ENCODE measurements at places on chromosomes 2 and 18.

DNA sequence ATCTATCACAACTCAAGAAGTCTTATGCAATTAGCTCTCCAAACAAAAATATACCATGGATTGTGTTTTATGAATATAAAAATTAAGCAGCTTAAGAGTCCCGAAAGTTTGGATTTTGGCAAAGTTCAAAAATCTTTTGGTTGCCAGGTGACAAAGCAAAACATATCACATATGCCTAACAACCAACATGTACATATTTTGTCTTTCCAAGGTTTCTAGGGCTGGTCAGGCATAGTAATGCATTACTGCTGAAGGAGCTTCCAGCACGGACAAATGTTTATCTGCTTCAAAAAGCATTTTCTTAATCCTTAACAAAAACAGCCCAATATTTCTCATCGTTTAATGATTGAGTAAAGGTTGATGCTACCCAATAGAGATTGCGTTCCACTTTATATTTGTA lies 1327.1 kb upstream of the ZEB2 start:
- DNase-seq: no peak

DNA sequence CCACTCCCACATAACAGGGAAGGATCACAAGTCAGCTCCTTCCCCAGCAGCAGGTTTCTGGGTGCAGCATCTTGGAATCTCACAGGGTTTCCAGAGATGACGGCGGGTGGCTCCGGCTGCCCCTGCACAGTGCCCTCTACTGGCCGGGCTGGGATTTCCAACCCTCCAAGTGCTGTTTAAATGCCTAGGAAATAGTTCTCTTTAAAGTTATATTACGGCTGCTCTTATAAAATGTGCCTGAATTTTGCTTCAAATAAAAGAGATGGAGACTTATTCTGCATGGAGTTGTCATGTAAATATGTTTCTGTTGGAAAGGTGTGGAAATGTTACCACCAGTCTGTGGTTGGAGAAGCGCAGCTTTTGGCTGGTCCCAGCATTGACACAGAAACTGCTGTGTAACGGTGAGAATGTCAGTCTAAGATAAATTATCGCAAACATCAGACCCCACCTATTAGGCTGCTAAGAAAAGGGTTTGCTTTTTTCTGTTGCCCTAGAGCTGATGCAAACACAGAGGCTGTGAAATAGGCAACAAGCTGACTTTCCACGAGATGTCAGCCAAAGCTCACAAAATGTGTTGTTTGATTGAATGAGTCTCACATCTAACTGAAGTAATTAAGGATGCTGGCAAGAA lies 3.3 kb upstream of the HJURP start:
- DNase-seq: no peak

DNA sequence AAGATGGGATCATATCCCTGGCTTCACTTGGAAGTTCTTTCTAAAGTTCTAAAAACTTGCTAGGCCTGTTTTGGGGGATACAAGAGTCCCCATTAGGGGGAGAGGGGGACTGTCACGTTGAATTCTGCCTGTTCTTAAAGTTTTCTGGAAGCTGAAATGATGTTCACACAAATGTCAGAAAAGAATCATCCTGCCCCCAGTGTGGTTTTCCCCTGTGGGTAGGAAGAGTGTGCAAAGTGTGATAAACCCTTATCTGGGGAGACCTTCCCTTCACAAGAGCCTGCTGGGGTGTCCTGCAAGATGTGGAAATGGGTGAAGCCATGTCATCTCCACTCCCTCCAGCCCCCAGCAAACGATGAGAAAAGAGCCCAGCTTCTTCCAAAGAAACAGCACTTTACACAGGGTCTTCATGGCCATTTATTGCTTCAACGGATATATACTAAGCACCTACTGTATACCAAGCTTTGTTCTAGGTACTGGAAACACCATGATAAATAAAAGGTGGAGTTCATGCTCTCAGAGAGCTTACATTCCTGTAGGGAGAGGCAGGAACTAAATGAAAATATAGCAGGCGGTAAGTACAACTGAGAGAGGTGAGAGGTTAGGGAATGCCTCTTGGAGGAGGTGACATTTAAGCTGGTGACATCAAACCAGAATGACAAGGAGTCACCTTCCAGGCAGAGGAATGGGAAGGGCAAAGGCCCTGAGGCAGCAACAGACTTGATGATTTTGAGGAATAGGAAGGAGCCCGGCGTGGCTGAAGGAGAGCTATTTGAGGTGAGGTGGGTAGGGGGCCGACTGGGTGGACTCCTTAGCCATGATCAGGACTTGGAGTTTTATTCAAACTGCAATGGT lies 1.6 kb downstream of the MFSD2B start:
- DNase-seq: no peak

DNA sequence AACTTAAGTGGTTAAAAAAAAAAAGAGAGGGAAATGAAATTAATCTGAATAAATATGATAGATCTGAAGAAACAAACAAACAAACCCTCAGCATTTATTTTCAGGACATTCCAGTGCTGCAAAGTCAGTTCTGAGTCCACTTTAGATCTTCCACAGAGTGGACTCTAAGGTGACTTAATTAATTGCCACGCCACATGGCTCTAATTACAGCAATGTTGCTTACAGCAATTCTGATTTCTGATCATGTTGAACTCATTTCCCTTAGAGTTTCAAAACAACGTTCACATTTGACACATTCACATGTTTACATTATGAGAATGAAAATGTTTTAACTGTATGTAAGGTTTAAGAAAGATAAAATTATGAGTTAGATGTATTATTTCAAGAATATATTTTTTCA lies 38.6 kb upstream of the RASGRP3 start:
- no peak for DNase-seq

- DNase-seq: no peak
Measured at GRCh38 chr2:168469281-168469988, 13.4 kb downstream of the CERS6 start.

DNA sequence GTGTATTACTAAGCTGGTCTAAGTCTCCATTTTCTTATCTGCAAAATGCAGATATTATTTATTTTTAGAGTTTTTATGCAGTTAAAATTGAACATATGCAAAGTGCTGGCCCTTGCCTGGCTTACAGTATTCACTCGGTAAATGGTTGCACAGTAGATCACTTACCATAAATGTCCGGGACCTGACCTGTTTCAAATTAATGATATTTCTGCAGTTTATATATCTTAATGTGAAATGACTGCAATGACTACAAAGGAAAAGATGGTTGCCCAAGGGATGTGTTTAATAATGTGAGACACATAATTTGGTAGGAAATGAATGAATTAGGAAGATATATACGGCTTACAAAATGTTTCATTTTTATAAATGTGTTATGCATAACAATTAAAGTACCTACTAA lies 37.1 kb downstream of the LRRC30 start:
- no peak for DNase-seq

DNA sequence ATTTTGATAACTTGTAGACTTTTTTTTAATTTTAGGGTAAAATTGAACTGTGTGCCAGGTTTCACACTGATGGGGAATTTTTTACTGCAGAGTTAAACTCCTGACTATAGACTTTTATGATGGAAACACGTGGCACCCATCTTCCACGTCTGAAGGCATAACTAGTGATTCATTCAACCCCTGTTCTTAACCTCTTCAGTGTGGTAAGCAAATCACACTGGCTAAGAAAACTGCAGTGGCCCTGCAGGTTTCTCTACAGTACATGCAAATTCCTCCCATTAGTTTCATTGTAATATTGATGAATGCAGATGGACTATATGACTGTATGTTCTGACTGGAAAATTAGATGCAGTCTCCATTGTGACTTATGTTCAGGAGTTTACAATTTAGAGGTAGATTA lies 47.2 kb downstream of the SMAD4 start:
- DNase-seq: no peak

GRCh38 chr2:223467196-223467595 lies 135.0 kb downstream of the SCG2 start:
- no peak for DNase-seq

DNA sequence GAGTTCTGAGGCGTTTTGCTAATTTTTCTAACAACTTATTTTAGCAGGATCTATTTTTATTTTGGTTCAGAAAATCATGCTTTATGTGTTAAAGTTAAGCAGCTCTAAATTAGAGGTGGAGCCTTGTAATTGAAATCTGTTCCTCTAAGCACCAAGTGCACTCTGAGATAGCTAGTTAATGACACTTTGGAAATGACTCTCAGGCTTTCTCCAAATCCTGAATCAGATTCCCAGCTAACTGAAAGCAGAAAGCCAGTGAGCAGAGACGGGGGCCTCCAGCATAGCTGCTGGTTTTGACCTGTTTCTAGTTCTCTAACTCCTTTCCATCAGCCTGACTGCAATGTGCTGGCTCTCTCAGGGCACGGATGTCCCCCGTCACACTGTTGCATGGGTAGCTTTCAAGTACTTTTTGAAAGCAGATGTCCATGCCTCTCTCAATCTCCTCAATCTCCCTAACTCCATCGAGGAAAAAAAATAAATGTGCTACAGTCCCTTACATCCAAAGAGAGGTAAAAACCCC lies 326.5 kb downstream of the SATB2 start:
- no peak for DNase-seq

DNA sequence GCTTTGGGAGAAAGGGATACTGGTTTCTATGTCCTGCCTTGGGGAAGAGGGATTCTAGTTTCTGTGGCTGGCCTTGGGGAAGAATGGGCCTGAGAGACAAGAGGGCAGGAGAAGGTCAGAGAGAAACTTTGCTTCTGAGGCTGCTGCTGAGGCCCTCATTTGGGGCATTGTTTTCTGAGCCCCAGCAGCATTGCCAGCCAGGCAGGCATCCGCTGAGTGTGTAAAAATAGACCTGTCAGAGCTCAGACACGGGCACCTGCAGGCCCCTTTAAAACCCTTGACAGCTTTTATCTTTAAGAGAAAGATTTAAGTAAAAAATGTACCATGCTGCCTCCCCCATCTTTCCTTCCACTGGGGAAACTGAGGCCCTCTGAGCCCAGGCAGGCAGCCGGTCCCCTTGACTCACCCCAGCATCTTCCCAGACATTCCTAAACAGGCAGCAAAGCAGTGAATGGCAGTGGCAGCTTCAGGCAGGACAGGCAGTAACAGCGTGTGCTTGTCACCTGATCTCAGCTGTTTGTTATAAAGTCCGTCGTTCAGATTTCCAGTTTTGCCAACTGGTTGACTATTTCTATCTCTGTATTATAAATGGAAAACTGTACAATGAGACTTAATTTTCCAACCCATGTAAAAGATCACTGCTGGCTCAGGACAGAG lies 27.6 kb downstream of the MLPH start:
- no peak for DNase-seq

GRCh38 chr2:112776113-112776512 lies 8.2 kb downstream of the IL1A start:
- no peak for DNase-seq

DNA sequence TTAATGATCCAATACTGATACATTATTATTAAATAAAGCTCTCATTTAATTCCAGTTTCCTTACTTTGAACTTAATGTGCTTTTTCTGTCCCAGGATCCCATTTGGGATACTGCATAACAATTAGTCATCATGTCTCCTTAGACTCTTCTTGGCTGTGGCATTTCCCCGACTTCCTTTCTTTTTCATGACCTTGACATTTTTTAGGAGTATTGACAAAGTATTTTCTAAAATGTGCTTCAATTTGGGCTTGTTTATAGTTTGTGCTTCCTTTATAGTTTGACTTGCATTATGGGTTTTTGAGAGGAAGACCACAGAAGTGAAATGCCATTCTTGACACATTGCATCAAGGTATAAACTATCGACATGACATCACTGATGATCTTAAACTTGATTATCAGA lies 46.1 kb upstream of the KIF5C start:
- no peak for DNase-seq

DNA sequence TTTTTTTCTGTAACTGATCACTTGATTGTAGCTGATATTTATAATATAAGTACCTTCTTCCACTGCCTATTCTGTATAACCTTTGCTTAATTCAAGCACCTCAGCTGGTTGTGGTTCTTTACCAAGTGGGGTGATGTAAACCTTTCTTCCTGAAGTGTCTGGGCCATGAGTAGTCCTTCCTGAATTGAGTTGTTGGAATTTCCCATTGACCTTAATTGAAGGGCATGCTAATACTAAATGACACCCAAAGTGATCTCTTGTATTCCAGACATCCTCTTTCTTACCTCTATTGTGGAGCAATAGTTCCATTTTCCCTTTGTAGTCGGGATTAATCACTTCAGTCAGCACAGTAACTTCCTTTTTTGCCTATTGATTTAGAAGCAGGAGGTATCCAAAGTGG lies 1496.8 kb upstream of the CELF4 start:
- DNase-seq: no peak

DNA sequence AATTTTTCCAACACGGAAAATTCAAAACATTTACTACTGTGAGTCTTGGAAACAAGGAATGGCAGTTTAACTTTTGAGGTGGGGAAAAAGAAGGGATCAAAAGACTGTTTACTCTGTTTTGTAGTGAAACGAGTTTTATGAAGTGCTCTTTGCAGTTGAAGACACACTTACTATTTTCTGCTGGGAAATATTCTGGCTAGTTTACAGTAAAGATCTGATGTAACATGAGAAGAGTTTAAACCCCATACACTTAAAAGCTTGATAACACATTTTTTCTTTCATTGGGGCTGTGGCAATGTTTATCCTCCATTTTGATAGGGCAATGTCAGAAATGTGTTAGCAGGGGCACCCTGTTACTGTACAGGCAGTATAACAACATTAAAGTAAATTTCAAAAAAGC lies 124.9 kb upstream of the SMAD7 start:
- DNase-seq: no peak

DNA sequence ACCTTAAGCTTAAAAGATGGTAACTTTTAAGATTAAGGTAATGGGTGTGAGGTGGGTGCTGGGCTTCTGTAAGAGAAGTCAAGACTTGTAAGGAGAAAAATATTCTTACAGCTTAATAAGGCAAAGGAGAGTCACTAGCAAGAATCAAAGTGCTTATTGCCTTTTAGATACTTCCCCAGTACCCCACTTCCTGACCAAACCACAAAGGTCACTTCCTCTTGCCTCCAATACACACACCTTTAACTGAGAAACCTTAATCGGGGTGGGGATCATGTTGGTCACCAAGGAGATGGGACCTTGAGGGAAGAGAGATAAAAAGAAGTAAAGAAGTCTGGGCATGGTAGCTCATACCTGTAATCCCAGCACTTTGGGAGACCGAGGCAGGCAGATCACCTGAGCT lies 10.6 kb upstream of the ATG16L1 start:
- DNase-seq: no peak

GRCh38 chr18:21571772-21572171 lies 28.7 kb downstream of the ESCO1 start:
- no peak for DNase-seq

DNA sequence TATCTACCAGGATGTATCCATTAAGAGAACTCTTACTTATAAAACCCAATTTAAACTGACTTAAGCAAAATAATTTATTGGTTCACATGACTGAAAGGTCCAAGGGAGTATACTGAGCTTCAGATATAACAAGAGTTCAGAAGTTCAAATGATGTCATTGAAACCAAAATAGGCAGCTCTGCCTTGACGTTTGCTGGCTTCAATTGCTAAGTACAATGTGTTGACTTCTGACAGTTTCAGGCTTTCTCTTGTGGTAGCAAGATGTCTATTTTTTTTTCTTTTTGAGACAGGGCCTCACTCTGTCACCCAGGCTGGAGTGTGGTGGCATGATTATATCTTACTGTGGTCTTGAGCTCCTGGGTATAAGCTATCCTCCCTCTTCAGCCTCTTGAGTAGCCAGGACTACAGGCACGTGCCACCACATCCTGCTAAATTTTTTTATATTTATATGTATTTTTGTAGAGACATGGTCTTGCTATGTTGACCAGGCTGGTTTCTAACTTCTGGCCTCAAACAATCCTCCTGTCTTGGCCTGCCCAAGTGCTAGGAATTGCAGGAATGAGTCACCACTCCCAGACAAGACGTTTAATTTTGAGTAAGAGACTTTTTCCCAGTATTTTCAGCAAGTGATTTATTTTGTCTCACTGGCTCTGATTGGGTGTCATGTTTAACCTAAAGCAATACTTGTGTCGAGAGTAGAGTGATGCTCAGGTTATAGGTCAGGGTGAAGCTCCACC lies 184.8 kb downstream of the NR4A2 start:
- DNase-seq: no peak

Measured in NCI-H2227 treated with DMSO at 0.1 percent for 48 hours (cell line).